T-helper 17 cell (primary cell): ENCODE measurements at places on chromosomes 4 and X.

- no peak for DNase-seq
These were observed 54.0 kb upstream of the RNF128 start for GRCh38 chrX:106672527-106672926.

GRCh38 chrX:70141373-70141772 is 8.1 kb downstream of the IGBP1 start:
- no peak for DNase-seq

- no peak for DNase-seq
These were observed 12.3 kb upstream of the REPS2 start for GRCh38 chrX:16934185-16934584.

DNA sequence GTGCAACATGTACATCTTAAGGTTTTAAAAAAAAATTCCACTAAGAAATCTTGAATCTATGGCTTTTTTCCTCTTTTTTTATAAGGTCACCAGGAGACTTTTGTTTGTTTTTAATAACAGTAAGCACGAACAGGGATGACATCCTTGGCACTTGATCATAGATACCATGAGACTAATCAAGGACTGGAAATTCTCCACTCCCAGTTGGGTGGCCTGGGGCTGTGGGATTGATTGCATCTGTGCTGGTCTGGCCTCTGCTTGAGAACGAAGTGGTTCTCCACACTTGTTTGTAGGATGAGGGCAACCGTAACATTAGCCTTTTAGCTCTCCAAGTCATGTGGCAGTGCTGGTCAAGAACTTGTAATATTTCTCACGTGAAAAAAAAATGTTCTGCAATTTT is 35.4 kb downstream of the SNX25 start:
- DNase-seq, result no peak

GRCh38 chr4:148692242-148692641 is 250.0 kb upstream of the NR3C2 start:
- DNase-seq, result no peak

- no peak for DNase-seq
These were observed 150.9 kb downstream of the SHROOM3 start for GRCh38 chr4:76585897-76586360.

DNA sequence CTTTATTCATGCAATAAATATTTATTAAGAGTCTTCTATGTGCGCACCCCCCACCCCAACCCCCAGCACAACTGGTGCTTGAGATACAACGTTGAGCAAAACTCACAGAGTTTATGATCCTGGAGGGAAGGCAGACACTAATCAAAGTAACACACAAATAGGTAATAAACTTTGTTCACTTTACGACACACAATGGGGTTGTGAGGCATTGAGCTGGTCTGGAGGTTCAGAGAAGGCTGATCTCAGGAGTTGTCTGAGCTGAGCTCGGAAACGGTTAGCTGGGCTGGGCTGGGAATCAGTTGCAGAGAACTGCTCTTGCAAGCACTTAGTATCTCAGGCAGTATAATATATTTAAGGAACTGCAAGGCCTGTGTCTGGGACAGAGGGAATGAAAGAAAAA is 238.5 kb downstream of the SCFD2 start:
- DNase-seq, result no peak

GRCh38 chr4:129645461-129645860 is 549.5 kb downstream of the C4orf33 start:
- DNase-seq, result no peak

GRCh38 chr4:83850435-83850834 is 314.5 kb downstream of the GPAT3 start:
- no peak for DNase-seq

- no peak for DNase-seq
These were observed 125.6 kb downstream of the THOC2 start for GRCh38 chrX:123607270-123607669.

- DNase-seq, result no peak
These were observed 80.8 kb downstream of the APBB2 start for GRCh38 chr4:41133454-41134018.

- no peak for DNase-seq
These were observed 1329.2 kb upstream of the PCDH7 start for GRCh38 chr4:29390921-29391320.

GRCh38 chrX:40646489-40647306 is 663 bp downstream of the CXorf38 start:
- DNase-seq, result no peak

- DNase-seq, result no peak
These were observed 556.0 kb upstream of the CPEB2 start for GRCh38 chr4:14446311-14446710.
